CD4-positive, alpha-beta T cell treated with Interleukin-6 at 100 ng/mL for 8 hours (primary cell): ENCODE measurements at places on chromosomes 13 and 19.

DNA sequence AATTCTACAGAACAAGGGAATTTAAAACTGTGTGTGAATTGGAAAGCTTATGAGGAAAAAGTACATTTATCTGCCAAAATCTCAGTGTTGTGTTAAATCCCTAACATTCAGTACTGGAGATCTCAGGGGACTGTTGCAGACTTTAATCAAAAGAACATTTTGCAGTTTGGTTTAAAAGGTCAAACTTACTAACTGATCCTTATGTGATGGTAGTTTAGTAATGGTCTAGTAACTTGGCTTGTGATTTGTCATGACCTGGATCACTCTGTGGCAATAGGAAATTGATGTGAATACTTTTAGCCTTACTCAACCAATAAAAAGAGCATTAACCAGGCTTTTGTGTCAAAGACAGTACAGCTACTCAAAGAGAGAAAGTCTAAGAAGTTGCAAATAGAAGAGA, 862.1 kb upstream of the MIR17HG start:
- DNase-seq: no peak

- DNase-seq: no peak
These were observed 222.1 kb upstream of the OBI1 start for GRCh38 chr13:78881054-78881453.

GRCh38 chr19:15292847-15293582, 39.3 kb downstream of the BRD4 start:
- DNase-seq: no peak

DNA sequence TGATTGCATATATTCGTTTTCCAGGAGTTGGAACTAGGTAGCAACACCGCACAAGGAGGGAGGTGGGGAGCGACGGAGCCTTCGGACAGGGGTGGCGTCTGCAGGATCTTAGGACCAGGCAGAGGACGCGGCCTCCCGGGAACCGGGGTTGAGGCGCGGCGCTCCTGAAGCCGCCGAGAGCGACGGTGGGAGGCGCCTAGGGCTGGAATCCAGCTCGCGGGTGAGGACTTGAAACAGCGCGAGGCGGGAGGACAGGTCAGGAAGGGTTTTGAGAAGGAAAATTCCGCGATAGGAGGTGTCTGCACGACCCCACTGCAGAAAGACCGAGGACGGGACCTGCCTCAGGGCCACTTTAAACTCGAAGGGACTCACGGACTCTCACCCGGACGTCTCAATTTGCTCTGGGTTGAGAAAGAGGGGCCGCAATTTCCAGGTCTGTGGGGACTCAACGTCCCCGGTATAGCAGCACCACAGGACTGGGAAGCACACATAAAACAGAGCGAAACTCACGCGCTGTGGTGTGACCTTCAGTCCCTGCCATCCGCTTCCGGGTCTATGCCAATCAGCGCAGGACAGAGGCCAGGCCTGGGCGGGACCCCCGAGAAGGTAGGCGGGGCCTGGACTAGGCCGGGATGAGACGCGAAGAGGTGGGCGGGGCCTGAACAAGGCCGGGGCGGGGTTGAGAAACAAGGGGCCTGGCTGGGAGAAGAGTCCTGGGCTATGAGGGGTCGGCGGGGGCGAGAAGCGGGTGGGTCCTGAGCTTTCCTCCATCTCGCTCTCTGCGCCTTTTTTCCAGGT, at the start of gene ZNF320:
ZNF320 (minus strand) TSS at position 498 of the 798 bp plus-strand sequence. CDS start 7,380 bp downstream, outside the sequence.
- peak; percentile 89 for DNase-seq

DNA sequence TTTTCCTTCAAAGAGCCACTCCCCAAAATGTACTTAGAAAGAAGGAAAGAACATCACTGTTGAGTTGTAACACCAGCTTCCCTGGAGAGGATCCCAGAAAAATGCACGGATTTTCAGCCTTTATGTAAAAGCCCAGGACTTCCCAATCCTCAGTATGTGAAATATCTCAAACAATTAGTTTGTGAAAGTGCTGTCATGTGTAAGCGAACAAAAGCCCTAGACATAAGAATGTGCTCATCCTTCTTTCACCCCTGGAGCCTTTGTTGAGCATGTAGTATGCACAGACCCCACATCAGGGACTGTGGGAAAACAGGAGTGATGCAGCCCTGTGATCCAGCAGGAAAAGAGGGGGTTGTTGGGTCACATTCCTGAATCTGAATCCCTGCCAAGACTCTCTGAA, 441.4 kb upstream of the ZNF507 start:
- DNase-seq: no peak

DNA sequence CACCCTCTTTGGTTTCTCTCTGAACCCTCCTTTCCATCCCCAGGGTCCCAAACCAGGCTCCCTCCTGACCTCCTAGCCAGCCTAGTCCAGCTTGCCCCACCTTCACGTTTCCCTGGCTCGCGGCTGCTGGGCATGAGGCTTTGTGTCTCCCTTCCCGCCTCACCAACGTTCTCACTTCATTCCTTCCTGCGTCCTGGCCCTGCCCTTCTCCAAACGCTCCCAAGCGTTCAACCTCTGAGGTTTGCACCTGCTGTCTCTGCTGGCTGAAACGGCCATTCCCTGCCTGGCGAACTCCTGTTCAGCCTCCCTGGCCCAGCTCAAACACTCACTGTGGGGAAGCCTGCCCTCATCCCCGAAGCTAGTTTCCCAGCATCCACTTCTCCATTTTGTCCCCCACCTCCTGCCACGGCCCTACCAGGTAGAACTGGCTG, 12.4 kb downstream of the EPS8L1 start:
- DNase-seq: no peak
